ENCODE measurements at places on chromosomes 12 and 14.
A peak's percentile ranks its signal among the peaks of the same experiment; 100 is the strongest.

DNA sequence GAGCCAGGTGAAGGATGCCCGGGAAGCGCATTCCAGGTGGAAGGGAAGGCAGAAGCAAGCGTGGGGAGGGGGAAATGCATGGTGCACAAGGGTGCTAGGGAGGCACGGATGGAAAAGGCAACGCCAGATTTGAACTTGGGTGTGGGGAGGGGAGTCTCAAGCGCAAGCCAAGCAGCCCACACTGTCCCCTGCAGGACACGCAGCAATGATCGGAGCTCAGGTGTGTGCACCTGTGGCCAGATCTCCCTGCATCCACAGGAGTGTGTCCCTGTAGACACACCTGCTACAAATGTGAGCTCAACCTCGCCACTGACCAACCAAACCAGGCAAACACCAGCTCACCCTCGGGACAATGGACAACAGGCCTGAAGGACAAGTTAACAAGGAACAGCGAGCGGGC is 63.2 kb downstream of the SCARB1 start:
- DNase-seq = no peak

GRCh38 chr12:26204612-26205289 is 9.4 kb downstream of the SSPN start:
- DNase-seq = no peak

DNA sequence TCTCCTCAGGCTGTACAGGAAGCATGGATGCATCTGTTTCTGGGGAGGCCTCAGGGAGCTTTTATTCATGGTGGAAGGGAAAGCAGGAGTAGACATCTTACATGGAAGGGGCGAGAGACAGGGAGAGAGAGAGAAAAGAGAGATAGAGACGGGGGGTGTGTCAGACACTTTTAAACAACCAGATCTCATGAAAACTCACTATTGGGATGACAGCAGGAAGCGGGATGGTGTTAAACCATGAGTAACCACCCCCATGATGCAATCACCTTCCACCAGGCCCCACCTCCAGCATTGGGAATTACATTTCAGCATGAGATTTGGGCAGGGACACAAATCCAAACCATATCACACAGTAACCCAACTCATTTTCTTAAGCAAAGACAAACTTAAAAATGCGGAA is 110.0 kb upstream of the EEA1 start:
- no peak for DNase-seq

- DNase-seq = no peak
These were observed 40.9 kb upstream of the GSG1 start for GRCh38 chr12:13144266-13144828.

GRCh38 chr12:54604436-54604835 is 16.0 kb upstream of the PPP1R1A start:
- DNase-seq = no peak

DNA sequence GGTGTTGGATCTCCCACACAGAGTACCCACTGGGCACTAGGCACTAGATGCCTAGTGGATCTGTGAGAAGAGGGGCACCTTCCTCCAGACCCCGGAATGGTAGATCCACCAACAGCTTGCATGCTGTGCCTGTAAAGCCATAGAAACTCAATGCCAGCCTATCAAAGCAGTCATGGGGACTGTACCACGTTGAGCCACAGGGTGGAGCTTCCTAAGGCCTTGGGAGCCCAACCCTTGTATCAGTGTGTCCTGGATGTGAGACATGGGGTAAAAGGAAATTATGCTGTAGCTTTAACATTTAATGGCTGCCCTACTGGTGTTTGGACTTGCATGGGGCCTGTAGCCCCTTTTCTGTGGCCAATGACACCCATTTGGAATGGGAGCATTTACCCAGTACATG is 1024.9 kb downstream of the TMEM121 start:
- no peak for DNase-seq

- DNase-seq = no peak
These were observed 74.9 kb downstream of the NOVA1 start for GRCh38 chr14:26522967-26523366.

DNA sequence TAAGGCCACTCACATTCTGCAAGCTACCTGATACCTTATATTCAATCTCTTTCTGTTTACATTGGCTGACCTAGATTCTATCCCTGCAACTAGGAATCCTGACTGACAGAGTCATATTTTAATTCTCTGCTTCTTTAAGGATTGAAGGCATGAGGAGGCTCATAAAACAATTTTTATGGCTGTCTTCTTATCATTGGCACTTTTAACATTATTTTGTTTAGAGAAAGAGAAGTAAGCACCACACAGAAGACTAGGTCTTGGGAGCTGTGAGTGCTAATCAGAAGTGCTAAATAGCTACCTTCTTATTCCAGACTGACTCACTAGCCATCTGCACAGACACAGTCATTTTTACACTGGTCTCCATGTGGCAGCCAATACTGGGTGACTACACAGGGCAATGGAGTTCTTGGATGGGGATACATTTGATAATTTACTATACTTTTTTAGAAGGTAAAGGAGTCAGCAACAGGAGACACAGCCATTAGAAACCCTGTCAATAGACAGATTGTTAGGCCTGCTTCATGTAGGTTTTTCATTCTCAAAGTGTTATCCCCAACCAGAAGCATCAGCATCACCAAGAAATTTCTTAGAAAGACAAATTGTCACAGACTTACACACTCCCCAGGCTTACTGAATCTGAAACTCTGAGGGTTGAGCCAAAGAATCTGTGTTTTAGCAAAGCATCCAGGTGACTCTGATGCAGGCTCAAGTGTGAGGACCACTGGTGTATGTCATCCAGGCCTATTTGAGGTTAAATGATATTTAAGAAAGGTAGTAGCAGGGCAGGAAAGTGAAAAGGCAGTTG is 214.1 kb downstream of the DUSP6 start:
- DNase-seq = no peak

DNA sequence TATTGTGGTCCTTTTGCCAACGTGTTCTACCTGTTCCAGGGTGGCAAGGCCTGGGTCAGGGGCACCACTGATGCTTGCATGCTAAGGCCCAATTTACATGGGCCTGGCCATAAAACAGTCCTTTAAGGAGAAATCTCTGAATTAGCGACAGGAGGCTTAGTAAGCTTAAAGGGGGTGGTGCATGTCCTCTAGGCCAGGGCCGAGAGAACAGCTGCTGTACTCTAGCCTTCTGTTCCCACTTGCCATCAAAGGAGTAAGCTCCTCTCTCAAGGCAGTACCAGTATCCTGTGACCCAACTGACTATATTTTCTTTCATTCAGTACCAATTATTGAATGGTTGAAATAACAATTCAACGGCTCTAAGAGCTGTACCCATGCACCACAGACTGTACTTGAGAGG is 67.7 kb upstream of the ZDHHC17 start:
- no peak for DNase-seq

- DNase-seq = peak; percentile 65
These were observed 328.7 kb downstream of the DPF3 start for GRCh38 chr14:72565149-72565559.

GRCh38 chr14:55356913-55357312 is 54.7 kb downstream of the ATG14 start:
- DNase-seq = no peak

DNA sequence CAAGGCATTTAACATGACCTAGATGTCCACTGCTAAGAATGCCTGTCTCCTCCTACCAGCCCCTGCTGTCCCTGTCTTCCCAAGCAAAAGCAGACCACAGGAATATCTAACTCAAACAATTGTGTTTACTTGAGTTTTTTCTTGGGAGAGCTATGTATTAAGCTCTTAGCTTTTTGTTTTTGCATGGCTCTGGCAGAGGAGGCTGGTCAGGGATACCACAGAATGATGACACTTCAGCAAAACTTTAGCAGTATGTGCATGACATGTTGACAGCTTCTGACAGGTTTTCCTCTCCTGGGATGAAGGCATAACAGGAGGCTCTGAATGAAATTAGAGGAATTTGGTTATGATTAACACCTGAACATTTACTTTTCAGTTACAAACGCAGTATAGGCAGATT is 6.9 kb downstream of the TMBIM6 start:
- no peak for DNase-seq

GRCh38 chr14:53192052-53192760 is 39.1 kb upstream of the DDHD1 start:
- DNase-seq = no peak

All from aorta (tissue), 5 donors.